ENCODE measurements at places on chromosomes 1 and 21. TPM values are rescaled to one million over a fixed set of nuclear protein-coding genes. Genes with fewer than 3 reads are reported as not detected.
A peak's percentile ranks its signal among the peaks of the same experiment; 100 is the strongest.

- DNase-seq = no peak
These were observed 333 bp upstream of the CHAF1B start for GRCh38 chr21:36384885-36385232.

GRCh38 chr1:240254778-240255291, 163.2 kb downstream of the FMN2 start:
- DNase-seq = peak; percentile 32

DNA sequence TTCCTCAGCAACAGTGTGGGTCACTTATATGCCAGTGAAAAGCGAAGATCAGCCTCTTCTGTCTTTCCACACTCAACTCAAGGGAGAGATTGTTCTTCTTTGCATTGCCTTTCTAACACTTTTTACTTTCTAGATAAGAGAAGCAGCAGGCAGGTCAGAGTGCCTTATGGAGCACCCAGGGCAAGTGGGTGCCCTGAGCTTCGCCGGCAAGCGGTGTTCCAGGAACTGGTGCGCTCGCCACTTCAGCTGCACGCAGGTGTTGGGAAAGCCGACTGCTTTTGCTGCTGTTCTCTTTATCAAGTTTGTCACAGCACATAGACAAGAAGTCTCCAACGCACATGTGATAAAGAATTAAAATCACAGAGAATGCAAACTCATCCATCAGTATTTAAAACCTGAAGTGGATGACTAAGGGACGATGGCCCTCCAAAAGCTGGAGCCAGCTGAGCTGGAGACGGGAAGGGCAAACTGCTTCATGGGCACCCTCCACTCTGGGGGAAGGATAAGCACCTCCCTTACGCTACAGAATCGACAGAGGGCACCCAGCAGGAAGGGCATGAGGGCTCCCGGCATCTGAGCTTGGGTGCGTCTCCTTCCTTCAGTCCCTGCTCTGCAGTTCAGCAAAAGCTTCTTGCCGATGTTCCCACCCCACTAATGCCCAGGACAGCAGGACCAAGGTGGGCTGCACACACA, 20.7 kb downstream of the UBE2G2 start:
- no peak for DNase-seq

DNA sequence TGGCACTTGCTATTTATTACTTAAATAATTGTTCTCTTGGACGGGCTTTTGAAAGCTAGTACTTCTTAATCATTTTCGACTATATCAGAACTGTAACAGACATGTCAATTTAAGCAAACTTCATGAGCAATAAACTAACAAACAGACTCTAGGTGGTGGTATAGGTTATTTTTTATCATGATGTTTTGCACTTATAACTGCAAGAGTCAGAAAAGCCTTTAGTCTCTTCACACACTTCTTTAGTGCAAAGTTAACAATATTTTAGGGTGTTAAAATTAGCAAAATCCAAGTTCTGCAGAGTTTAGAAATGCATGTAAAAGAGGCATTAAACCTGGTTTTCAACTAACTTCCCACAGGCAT, 2.2 kb downstream of the NRIP1 start:
- DNase-seq = no peak

- peak; percentile 78 for DNase-seq
These were observed 22.3 kb upstream of the PEX19 start for GRCh38 chr1:160307118-160307791.

DNA sequence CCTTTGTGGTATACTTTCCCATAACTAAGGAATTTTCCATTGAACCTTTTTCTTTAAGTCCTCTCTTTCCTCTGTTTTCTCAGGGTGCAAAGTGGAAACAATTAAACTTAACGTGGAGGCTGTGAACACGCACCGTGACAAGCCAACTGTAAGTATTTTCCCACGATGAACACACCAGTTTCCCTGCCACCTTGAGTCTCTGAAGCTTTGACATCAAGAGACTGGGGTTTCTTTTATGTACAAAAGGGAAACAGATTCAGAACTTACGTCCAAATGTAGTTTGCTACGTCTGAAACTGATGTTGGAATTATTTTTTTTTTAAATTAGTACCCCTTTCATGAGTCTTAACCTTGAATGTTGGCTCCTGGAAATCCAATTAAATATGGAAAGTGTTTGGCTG, 17.2 kb upstream of the C4BPB start:
- no peak for DNase-seq

DNA sequence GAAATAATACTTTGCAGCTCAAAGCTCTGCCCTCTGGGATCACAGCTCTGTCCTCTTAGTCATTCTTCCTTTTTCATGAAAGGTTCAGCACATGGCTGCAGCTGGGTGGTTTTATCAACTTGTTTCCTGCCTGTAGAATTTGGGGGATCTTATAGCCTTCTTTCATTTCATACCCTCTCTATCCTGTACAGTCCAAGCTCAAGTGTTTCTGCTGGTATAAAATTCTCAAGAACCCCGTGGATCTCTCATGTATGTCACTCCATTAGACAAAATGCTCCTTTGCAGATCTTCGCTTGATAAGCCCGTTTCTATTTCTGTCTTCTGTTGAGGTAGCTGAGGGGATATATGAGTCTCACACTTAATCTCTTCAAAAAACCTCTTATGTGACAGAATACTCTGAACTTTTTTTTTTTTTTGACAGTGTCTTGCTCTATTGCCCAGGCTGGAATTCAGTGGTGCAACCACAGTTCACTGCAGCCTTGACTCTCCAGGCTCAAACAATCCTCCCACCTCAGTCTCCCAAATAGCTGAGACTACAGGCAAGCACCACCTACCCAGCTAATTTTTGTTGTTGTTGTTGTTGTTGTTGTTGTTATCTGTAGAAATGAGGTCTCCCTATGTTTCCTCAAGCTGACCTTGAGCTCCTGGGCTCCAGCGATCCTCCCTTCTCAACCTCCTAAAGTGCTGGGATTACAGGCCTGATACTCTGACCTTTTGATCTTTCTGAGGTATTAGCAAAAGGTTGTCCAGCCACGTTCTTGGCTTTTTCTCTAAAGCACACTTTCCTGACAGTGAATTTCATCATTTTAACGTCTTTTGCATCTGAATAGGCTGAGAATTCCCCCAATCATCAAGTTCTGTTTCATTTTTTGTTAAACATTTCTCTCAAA, 24.6 kb upstream of the COL9A2 start:
- DNase-seq = no peak

DNA sequence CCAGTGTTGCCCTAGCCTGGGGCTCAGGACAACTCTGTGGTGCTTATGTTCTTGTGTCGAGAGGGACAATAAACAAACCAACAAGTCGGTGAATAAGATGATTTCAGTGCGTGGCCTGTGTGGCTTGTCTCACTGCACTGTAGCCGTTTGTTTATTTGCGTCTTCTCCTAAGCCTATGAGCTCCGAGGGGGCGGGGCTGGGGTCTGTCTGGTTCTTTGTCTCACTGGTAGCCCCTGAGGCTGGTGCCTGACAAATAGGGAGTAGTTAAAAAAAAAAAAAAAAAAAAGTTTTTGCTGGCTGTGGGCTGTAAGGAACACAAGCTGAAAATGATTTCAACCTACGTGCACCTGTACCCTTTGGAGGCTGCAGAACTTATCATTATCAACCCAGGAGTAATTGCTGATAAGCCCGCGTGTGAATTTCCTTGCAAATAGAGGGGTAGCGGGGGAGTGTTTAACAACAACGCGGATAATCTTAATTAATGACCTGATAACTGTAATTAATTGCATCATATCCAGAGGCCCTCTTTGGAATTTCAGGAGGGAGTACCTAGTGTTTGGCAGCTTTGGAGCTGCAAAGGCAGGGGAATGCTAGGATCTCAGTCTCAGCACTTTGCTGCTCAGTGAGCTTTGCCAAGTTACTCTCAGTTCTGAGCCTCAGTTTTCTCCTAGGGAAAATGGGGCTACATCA, 925 bp upstream of the ARHGEF10L start:
- DNase-seq = peak; percentile 90

- peak; percentile 2 for DNase-seq
These were observed 2.8 kb downstream of the GSTM5 start for GRCh38 chr1:109714661-109715372.

GRCh38 chr21:42959728-42960127, 14.6 kb upstream of the PKNOX1 start:
- DNase-seq = peak; percentile 86

PLA2G2A gene
- not detected for total RNA-seq

DNA sequence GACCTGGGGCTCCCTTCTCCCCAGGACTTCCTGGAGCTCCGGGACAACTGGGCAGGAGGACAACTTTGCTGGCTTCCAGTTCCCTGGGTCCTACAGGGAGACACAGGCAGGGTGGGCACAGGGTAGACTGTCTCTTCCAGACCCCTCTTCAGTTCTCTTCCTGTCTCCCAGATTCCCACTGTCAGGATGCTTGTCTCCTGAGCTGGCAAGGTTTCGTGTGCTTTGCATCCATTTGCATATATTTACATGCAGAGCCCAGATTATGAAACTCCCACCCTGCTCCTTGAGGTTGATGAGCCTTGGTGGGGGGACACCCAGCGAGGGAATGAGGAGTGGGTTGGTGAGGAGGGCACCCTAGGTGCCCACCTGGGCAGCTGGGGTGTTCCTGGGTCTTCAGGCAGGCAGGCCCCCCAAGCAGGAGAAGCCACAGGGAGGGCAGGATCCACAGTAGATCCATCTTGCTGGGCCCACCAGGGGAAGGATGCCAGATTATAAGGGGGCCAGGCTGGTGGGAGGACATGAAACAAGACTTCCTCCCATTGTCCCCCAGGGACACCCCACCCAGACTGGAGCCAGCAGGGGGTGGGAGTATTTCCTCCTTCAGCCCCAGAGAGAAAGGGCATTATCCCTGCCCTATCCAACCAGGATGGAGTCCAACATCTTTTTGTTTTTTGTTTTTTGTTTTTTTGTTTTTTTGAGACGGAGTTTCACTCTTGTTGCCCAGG, at the start of gene FCN3:
Gene FCN3 (minus strand): TSS at position 463 of the 725 bp plus-strand sequence. CDS start 6 bp downstream, at position 457.
- no peak for DNase-seq

DNA sequence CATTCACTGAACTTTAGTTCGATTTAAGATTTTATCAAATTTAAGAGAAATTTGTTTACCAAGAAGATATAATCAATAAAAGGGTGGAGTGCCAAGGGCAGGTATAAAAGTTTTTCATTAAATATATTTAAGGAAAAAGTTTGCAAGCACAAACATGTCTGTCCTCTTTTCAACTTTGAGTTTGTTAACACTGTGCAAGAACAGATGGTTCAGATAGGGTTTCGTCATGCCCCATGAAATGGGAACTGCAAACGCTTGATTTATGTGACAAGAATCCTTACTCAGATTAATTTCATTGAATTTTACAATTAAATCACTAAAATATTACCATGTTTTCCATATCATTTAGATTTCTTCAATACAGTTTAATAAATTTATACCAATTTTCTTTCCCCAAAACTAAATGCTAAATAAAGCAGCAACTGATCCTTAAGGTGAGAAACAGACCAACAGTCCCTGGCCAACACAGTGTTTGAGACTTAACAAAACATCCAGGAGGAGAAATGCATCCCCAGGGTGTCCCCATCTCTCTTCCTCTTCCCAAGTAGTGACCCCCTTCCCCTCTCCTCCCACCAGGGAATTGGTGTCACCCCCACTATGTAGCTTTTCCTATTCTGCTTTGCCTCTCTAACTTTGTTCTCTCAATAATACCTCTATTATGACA, 292.9 kb downstream of the LTN1 start:
- no peak for DNase-seq

ATAD3C gene
- 0.14 TPM for total RNA-seq

GRCh38 chr1:156941675-156942074, 21.2 kb downstream of the LRRC71 start:
- no peak for DNase-seq

UFC1 gene
- 81.9 TPM for total RNA-seq

DNA sequence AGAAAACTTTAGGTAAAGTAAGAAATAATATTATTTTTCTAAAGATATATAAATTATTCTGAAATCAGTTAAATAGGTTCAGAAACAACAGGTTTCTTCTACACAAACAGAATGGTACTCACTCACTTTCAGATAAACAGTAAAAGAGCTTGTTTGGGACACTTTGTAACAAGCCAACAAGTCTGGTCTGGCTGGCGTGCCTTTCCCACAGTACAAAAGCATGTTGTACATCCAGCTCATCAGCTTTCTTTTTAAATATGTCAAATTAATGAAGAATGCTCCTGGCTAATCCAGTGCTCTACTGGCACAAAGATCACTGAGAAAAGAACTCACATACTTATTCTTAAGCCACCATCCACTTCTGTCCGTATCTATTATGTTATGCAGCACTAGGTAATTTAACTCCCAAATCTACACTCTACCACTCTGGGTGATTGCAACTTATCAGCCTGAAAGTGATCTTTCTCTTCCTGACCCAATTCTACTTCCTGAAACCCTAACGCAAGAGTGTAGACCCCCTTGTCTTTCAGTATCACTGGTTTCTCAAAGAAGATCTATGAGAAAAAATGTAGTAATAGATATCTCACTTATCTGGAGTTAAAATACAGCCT, 32.6 kb downstream of the TRIT1 start:
- no peak for DNase-seq

DNA sequence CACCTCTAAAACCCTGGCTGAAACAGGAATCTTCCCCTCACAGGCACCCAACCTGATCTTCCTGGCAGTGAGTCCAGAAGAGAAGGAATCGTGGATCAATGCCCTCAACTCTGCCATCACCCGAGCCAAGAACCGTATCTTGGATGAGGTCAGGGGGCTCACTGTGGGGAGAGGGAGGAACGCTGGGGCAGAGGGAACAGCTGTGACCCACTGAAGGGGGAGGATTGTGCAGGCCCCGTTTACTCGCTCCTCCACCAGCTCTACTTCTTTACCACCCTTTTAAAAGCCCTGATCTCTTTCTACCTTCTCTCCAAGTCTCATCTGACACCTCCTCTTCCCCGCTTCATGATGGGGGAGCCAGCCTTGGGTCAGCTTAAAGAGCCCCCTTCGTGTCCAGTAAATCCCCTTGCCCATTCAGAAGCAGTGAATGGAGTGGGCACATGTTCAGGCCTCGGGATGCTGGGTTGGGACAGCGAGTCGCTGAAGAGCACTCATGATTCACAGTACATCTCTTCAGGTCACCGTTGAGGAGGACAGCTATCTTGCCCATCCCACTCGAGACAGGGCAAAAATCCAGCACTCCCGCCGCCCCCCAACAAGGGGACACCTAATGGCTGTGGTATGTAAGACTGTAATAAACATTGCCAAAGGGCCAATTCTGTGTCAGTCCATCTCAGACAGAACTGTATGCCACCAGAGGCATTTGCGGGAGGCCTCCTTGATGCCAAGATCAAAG, 7.3 kb downstream of the PLEKHO1 start:
- DNase-seq = no peak

DNA sequence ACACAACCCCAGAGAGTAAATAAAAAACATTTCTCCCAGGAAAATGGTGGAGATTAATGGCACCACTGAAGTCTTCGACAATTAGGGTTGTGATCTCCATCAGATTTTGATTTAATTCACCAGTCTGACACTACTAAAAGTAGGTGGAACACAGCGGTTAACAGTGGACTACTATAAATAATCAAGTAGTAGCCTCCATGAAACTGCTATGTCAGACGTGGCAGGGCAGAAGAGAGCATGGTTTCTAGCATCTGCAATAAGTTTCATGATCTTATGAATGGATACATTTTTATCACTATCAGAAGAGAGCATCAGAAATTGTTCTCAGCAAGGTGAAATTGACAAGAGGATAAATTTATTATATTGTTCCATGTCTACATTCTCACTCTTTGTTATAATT, 1706.6 kb downstream of the MRPL39 start:
- no peak for DNase-seq

Data from H7 (cell line).